ENCODE measurements at places on chromosomes 3 and 15. TPM values are rescaled to one million over a fixed set of nuclear protein-coding genes. Genes with fewer than 3 reads are reported as not detected.

Gene SLC22A13
- total RNA-seq, result 0.22 TPM

Gene CCR2
- total RNA-seq, result not detected

Gene DUSP7
- total RNA-seq, result 23.2 TPM

Gene SAXO2
- total RNA-seq, result 0.40 TPM

Gene ARNT2
- 0.27 TPM for total RNA-seq

Gene FOXL2
- total RNA-seq, result 0.13 TPM

Gene SLC4A7
- 260 TPM for total RNA-seq

Gene AHSG
- total RNA-seq, result not detected

Gene LSAMP
- total RNA-seq, result under 0.01 TPM

Gene RHCG
- total RNA-seq, result not detected

Gene MKRN3
- 0.79 TPM for total RNA-seq

Gene ACTC1
- not detected for total RNA-seq

Gene ERICH6
- total RNA-seq, result not detected

Gene ZNF662
- 2.4 TPM for total RNA-seq

Gene FAM81A
- total RNA-seq, result 1.1 TPM

Gene PLIN1
- not detected for total RNA-seq

Gene ZNF385D
- 0.14 TPM for total RNA-seq

Gene HCLS1
- total RNA-seq, result 43.8 TPM

Gene KBTBD8
- 6.0 TPM for total RNA-seq

Gene GOLGA8T
- not detected for total RNA-seq

Gene HHLA2
- not detected for total RNA-seq

Gene ARPP21
- not detected for total RNA-seq
